ENCODE measurements at places on chromosomes 7 and 10.

DNA sequence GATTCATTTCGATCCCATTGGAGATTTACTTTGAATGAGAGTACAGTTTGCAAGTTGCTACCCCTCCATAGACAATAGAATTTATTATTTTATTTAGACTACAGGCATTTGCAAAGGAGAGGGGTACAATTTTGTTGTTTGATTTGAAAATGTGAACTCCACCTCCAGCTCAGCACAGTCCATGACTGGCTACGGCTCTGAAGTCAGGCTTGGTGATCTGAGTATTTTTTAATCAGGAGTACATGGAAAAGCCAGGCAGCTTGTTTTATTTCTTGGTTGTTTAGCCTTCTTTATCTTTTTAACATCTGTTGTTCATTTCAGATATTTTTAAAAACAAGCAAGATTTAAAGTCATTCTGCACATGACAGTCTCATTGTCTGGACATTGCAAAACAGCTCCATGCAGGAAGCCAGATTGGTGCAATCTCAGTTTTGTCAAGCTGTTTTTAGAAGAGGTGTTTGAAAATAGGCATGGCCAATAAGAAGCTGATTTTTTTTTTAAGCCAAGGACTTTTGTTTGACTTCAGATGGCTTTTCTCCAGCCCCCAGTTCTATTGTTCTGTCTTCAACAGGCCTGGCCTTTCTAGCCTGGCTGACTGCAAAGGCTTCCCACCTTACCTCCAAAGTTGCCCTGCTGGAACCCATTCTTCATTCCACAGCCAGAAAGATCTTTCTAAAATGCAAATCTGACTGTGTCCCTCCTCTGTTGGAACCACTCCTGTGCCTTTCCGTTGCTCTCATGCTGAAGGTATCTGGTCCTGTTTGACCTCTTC, 12.2 kb downstream of the PLXDC2 start:
- DNase-seq, result no peak

DNA sequence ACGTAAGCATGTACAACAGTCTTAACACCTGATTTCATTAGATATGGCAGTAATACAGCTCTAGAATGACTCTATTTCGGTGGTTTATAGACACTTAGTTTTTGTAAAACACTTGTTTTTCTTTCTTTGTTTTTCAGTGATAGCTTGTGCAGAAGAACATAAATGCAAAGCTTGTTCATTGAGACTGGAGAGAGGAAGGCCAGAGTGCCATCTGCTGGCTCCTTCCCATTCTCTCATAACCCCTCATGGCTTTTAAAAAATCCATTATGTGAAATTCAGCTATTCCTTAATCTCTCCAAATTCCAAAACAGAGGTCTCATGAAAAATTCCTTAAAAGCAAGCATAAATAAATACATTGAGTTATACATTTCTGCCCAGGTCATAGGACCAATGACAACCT, 76.3 kb downstream of the CACNB2 start:
- no peak for DNase-seq

GRCh38 chr10:93926613-93927012, 32.8 kb downstream of the SLC35G1 start:
- no peak for DNase-seq

DNA sequence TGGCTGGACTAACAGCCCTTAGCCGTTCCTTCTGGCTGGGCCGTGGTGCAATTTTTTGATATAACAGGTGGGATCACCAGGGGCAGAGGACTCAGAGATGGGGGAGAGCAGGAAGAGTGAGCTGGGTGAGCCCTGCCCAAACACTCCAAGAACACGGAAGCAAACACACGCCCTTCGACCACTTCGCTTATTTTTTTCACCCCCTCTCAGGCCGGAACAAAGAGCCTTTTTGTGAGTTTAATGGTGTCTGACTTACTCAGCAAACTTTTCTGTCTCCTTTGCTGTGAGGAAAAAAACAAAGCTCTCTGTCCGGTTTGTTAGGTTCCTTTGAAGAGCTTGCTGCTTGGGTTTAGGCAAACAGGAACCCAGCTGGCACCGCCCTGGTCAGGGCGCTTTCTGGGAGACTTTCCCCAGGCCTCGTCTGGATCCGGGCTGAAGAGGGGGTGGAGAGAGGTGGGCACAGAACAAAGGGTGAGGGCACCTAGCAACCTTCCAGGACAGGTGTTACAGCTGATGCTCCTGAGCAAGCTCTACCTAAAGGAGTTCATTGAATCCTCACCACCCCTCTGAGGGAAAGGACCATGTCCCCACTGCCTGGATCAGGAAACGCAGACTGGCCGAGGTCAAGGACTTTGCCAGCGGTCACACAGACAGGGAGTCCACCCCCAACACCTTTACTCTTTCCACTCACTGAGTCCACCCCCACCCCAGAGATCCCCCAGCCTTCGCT, 23.3 kb downstream of the CALML3 start:
- DNase-seq, result no peak

- peak; percentile 58 for DNase-seq
Measured at GRCh38 chr7:37117292-37117691, 331.4 kb downstream of the ELMO1 start.

GRCh38 chr7:130420943-130421578, 19.8 kb downstream of the CEP41 start:
- no peak for DNase-seq

- DNase-seq, result peak; percentile 67
Measured at GRCh38 chr7:43669286-43670081, 59.8 kb downstream of the COA1 start.

GRCh38 chr7:80536426-80536825, 24.6 kb upstream of the GNAT3 start:
- no peak for DNase-seq

GRCh38 chr10:124212702-124213101, 119.3 kb upstream of the CHST15 start:
- no peak for DNase-seq

DNA sequence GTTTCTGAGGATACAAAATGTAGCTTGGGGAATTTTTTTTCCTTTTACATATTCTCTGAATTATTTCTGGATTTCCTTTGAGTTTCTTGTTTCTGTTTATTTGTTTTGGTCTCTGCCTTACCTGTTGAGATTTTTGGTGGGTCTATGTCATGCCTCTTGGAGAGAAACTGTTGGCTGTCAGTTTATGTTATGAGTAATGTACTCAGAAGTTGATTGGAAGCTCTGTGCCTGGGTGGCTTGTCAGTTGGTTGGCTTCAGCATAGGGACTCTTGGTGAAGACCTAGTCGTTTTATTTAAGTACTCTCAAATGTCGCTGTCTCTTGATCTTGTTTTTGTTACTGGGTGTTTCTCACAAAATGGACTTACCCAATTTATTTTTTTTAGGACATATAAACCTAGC, 132.4 kb downstream of the CDK14 start:
- DNase-seq, result no peak

GRCh38 chr10:99358101-99358500, 28.9 kb downstream of the CNNM1 start:
- no peak for DNase-seq

Data from H1 (cell line).